ENCODE measurements at places on chromosomes 4 and X. TPM values are rescaled to one million over a fixed set of nuclear protein-coding genes. Genes with fewer than 3 reads are reported as not detected.

DNA sequence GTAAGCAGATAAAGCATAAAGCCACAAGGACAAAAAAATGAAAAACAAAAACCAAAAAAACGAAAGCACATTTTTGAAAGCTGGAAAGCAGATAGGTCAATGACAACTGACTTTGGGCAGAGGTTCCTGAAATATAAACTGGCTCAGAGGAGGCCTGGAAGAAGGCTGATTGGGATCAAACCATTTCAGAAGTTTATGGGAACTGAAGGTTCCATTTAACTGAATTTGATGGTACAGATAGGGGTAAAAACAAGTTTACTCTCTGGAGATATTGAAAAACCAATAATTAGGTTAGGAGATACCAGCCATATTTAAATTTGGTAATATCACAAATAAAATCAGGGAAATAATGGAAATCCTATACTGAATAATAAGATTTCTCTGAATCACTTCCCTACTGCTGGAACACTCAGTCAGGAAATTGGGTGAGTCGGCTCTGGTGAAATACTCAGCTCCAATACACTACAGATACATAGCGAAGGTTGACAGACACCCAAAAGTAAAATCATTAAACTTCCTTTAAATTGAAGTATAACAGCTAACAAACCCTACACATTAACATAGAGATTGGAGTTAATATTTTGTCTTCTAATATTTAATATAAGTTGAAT lies 1584.3 kb downstream of the STIM2 start:
- no peak for DNase-seq

GRCh38 chrX:101787934-101788333 lies 128.3 kb upstream of the ARMCX2 start:
- no peak for DNase-seq

DNA sequence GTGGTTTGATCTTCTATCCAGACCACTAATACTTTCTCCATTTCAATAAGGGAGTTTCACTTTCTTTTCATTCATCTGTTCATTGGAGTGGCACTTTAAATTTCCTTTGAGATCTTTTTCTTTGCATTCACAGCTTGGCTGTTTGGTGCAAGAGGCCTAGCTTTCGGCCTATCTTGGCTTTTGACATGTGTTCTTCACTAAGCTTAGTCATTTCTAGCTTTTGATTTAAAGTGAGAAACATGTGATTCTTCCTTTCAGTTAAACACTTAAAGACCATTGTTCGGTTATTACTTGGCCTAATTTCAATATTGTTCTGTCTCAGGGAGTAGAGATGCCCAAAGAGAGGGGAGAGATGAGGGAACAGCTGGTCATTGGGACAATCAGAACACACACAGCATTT lies 24.3 kb downstream of the CXCL13 start:
- DNase-seq = no peak

NKX6-1 gene
- 0.55 TPM for total RNA-seq

NWD2 gene
- total RNA-seq = not detected

DNA sequence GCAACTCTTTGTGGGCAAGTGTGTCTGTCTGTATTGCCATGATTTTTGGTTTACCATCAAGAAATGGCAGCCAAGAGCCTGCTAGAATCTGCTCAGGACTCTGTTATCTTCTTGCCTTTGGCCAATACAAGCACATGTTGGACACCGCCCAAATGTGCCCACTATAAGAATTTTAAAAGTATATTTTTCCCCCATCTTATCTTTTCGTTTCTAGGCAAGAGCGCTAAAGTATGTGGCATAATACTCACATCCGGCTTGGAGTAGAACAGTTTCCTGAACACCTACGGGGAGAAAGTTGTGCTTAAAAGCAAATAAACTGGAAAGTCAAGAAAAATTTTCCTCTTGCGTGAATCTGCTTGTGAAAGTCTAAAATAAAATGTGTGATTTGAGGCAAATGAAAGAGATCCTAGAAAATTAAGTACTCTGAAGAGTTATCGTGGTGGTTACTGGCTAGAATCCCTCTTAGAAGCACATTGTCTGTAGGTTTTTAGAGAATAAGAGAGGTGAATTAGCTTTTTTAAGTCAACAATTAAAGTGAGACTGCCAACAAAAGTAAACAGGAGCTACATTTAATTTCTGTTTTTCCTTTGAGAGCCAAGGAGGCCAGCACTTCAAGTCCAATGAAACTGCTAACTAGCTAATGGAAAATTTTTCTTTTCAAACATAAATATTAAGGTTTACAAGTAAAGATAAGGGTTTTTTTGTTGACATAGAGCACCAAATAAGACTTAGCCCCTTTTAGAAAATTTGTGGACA lies 220.2 kb downstream of the SOWAHB start:
- DNase-seq = no peak

GRCh38 chr4:96044971-96045370 lies 205.1 kb downstream of the PDHA2 start:
- no peak for DNase-seq

- DNase-seq = no peak
Measured at GRCh38 chr4:47819178-47819577, 18.7 kb downstream of the CORIN start.

DNA sequence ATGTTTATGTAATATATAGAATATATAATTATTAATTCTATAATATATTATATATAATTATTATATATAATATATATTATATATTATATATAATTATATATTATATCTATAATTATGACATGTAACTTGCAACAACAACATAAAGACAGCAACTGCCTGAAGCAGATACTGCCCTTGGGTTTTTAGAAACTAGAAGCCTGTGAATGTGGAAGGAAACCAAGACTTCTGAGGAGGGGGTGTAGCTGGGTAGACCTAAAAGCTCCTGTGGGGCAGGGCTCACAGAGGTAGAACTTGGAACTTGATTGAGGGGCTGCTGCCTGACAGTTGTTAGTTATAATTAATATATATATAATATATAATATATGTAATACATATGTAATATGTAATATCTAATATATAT lies 167.2 kb upstream of the SLIT2 start:
- DNase-seq = no peak

FGB gene
- not detected for total RNA-seq

Measured in A172 (cell line).